Cortex of kidney (tissue), 1 donor: ENCODE measurements at places on chromosomes 12 and 14.

GRCh38 chr14:92607251-92607650 lies 93.7 kb downstream of the RIN3 start:
- no peak for DNase-seq

DNA sequence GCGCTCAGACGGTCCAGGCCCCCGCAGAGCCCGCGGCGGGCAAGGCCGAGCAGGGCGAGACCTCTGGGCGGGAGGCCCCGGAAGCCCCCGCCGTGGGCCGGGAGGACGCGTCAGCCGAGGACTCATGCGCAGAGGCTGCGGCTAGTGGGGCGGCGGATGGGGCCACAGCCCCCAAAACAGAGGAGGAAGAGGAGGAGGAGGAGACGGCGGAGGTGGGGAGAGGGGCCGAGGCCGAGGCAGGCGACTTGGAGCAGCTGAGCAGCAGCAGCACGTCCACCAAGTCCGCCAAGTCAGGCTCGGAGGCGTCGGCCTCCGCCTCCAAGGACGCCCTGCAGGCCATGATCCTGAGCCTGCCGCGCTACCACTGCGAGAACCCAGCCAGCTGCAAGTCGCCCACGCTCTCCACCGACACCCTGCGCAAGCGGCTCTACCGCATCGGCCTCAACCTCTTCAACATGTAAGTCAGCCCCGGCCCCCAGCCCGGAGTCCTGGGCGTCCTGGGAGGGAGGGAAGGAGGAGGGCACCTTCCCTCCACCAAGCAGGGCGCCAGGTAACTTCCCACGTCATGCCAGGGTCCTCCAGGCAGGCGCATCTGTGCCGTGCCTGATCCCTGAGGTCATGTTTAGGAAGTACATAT lies 72.4 kb downstream of the IQSEC3 start:
- no peak for DNase-seq

DNA sequence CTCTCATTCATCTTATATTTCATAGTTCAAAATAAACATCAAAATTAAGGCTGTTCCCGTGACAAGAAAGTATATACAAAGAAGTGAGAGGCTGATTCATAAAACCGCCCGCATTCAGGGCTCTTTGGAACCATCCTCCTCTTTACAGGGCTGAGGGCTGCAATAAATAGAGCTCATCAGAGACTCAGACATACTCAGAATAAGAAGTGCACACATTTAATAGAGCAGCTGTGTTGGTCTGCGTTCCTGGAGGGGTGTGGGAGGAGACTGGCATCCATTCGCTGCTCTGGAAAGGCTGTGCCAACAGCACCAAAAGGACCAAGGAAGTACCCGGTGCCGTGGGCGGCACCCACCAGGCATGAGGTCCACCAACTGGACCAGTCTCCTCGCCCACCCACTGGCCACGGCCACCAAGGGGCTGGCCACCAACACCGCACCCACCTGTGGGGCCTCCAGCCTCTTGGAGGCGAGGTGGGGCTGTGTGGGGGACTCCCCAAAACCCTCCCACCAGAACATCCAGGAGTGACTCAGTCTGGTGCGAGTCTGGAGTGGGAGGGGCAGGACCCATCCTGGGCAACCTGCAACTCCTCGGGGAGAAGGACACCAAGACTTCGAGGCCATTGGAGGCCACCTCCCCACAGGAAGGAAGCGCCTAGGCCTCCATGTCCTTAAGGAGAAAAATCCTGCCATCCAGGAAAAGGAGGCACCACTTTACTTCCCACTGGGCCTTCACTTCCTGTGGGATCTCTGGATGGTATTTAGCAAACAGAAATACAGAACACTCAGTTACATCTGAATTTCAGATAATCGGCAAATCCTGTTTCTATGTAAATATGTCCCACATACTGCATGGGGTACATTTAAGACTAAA lies 32.7 kb downstream of the VCPKMT start:
- no peak for DNase-seq

DNA sequence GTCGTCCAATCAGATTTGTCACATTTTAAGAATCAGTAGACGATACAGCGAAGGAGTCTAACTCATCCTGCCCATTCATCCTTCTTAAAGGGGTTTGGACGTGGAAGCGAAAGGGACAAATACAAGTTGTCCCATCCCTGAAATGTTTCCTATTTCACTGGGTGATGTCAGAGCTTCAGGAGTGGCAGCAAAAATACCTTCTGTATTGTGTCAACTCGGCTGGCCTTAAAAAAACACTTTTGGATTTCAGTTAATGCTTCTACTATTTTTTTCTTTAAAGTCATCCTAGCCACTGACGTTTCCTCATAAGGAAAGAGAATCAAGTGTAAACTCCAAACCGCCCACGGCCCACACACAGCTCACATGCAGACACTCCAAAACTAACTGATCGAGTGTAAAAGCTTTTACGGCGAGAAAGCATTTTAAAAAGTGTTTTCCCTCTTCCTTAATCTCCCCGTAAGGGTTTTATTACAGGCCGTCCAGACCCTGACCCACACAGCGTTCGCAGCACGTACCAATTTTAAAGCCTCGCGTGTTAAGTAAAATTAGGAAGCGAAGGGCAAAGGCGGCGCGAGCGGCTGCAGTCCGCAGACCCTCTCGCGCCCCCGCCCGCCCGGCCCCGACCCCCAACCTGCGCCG lies 593 bp downstream of the CFL2 start:
- DNase-seq: no peak

GRCh38 chr12:85781766-85782165 lies 54.4 kb downstream of the RASSF9 start:
- no peak for DNase-seq

DNA sequence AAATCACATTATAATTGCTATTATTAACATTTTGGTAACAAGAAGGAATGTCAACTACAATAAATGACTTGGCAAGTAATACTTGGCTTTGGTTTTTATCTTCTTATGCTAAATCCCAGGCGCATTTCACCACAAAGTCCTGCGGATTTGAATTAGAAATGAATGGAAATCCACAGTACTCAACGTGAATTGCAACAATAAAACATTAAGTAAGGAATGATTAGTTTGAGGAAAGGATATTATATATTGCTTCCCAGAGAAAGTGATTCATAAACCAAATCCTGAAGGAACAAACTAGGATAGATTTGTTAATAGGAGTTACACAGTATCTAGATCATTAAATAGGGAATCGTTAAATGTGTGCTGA lies 1089.7 kb downstream of the TRHDE start:
- no peak for DNase-seq

- no peak for DNase-seq
Observed at GRCh38 chr12:111440152-111440551, 34.4 kb downstream of the SH2B3 start.

DNA sequence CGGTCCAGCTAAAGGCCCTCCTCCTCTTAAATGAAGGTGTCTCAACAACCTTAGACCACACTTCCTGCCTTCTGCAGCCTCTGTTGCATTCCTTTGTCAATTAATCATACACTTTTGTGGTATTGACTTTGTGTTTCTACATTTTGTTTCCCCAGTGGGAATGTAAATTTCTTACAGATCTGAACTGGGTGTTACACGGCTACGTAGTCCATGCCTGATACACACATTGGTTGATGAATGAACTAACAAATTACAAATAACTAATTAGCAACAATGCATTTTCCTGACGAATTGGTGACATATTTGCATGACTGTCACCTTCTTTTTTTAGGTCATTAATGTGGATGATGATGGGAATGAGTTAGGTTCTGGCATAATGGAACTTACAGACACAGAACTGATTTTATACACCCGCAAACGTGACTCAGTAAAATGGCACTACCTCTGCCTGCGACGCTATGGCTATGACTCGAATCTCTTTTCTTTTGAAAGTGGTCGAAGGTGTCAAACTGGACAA lies 15.2 kb upstream of the CCT2 start:
- DNase-seq: no peak

- DNase-seq: no peak
Observed at GRCh38 chr12:127422935-127423566, 843.9 kb upstream of the TMEM132C start.

DNA sequence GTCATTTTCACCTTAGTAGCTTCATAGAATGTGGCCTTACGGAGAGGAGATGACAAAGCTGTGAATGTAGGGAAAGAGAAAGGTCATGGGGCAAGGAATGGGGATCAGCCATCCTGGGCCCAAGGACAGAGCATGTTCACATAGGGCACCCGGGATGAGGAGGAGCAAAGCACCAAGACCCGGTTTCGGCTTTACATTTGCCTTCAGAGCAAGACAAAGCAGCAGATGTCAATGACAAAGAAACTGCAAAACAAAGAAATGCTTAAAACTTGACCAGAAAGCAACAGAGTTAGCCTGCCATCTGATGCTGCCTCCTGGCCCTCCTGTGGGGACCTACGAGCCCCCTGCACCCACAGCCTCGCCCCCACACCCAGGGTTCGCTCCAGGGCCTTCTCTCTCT lies 249.2 kb downstream of the SLC41A2 start:
- DNase-seq: no peak

DNA sequence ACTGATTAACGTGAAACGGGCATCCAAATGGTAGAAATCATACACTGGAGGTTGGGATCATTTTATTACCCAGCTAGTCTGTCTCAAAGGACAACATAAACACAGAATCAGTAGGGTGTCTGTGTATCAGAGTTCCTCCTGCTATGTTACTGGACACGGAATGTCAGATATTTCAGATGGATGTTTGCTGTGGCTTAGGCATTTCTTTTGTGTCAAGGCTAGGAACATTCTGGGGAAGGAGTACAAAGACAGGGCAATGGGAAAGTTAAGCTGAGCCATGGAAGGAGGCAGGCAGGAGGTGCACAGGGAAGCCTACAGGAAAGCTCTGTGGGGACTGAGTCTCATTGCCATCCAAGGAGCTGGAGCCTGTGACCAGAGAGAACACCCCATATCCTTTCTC lies 254.6 kb downstream of the C12orf75 start:
- no peak for DNase-seq

- no peak for DNase-seq
Observed at GRCh38 chr14:83764656-83765599, 1765.0 kb upstream of the FLRT2 start.

DNA sequence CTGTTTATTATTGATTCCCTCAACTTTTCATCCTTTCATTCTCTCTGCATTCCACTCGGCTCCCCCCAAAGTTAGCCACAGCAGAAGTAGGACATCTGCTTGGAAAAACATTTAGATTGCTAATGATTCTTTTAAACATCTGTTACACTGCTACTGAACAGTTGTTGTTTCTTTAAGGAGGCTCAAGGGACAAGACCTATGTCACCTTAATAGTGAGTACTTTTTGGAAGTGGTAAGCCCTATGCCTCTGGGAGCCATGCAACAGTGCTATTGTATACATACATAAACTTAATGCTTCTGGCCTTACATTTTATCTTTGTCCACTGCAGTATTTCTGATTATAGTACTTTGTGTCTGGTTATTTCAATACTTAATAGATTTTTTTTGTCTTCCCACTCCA lies 628.2 kb upstream of the FOXG1 start:
- no peak for DNase-seq

- no peak for DNase-seq
Observed at GRCh38 chr12:24848941-24849477, 99.9 kb downstream of the BCAT1 start.

GRCh38 chr12:65664715-65665250 lies 159.5 kb upstream of the HMGA2 start:
- no peak for DNase-seq

GRCh38 chr14:102057480-102058114 lies 29.2 kb downstream of the HSP90AA1 start:
- DNase-seq: no peak

DNA sequence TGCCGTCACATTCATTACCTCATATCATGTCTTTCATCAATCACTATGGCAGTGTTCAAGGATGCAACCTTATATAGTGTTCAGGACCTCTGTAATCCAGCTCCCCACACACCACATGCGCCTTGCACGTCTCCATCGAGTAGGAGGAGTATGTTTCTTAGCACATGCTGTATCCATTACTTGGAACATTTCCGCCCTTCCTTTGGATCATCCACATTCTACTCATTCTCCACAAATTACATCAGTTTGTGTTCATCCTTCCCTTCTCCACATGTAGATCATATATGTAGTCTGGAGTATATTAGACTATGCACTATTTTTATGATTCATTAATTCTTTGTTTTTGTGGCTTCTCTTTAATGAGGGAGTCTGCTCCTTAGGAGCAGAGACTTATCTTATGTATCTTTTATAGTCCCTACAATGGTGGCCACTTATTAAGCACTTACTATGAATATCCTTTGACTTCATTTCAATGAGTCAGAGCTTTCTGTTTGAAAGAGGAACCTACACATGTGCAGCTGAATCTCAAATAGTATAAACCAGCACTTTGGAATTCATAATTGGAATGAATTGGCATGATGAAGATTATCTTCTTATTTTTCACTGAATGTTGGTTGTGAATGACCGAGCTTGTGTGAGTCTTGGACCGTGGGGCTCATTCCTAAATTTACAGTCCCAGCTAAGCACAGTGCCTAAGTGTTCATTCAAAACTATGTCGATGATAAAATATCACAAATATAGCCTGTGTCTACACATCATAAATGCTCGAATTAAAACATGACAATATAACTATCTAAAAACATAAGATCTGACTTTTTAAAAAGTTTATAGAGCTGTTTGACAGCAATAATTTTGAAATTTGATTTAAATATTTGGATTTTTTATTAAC lies 30.2 kb upstream of the NPAS3 start:
- no peak for DNase-seq

DNA sequence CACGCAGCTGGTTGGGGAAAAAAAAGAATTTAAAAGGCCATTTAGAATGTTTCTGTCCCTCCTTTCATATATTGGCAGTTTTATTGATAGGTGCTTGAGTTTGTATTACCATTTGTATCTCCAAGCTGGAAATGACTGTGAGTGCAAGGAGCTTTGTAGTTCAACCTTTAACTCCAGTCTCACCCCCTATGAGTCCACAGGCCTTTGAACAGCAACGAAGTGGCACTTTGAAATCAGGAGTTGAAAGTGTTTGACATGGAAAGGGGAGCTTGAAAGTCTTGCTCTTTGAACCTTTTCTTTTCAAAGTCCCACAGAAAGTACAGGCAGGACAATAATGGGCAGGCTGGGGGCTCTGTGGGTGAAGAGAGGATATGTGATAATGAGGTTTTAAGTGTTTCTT lies 480.3 kb downstream of the RERGL start:
- DNase-seq: no peak

DNA sequence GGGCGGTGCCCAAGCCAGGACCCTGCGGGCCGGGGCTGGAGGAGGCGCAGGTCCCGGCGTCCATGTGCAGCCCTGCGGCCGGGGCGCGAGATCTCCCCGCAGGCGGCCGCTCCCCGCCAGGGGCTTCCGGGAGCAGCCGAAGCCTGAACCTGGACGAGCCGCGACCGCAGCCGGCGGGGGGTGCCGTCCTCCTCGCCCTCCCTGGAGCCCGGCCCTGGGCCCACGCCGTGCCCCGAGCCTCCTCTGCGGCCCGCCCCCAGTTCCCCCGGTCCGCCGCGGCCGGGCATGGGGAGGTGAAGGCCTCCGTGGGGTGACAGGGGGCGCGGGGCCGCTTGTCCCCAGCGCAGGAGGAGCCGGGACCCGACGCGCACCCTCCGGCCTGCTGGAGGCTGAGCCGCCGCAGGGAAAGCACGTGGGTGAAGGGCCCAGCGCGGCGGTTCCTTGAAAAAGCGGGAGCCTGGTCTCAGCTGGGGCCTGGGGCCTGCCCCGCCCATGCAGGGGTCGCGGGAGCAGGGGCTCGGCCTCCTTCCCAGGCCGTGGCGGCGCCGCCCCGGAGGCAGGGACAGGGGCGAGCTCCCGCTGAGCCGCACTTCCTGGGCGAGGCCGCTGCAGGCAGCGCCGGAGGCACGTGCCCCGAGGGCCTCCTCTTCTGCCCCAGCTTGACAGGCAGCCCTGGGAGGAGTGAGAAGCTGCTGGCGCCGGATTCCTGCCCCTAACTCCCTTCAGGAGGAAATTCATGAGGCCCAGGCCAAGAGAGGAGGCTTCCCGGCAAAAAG lies 55.6 kb upstream of the PPP2R5C start:
- no peak for DNase-seq

GRCh38 chr12:117060246-117060928 lies 38.8 kb downstream of the TESC start:
- no peak for DNase-seq
